ENCODE measurements at places on chromosomes 12 and 14.
A peak's percentile ranks its signal among the peaks of the same experiment; 100 is the strongest.

GRCh38 chr12:96069511-96070231 lies 34.3 kb upstream of the LTA4H start:
- no peak for DNase-seq

DNA sequence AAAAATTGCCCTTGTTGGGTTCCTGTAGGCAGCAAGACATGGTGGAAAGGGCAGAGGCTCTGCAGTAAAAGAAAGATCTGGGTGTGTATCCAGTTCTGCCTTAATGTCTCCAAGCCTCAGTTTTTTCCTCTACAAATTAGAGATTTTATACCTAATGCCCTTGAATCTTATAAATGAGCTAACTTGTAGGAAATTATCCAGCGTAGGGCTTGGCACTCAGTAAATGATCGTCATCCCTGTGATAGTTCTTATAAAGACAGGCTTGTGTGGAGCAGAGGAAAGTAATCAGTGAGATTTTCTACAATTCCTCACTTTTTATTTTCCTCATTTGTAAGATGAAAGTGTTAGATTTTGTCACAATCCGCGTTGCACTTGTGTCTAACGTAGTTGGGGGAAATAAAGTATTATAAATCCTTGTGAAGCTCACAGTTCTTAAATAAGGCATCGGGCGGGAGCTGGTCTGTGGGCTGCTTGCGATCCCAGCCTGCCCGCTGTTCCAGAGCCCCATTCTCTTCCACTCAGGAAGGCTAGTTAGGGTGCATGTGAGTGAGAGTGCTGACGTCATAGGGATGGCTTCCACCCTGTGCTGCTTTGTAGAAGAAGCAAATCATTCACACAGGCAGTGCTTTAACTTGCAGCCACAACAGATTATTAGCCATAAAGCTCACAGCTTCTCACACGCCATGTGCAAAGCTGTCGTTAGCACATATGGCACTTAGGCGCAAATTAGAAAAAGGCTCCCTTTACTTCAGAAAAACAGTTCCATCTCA lies 87.6 kb downstream of the EML1 start:
- no peak for DNase-seq

DNA sequence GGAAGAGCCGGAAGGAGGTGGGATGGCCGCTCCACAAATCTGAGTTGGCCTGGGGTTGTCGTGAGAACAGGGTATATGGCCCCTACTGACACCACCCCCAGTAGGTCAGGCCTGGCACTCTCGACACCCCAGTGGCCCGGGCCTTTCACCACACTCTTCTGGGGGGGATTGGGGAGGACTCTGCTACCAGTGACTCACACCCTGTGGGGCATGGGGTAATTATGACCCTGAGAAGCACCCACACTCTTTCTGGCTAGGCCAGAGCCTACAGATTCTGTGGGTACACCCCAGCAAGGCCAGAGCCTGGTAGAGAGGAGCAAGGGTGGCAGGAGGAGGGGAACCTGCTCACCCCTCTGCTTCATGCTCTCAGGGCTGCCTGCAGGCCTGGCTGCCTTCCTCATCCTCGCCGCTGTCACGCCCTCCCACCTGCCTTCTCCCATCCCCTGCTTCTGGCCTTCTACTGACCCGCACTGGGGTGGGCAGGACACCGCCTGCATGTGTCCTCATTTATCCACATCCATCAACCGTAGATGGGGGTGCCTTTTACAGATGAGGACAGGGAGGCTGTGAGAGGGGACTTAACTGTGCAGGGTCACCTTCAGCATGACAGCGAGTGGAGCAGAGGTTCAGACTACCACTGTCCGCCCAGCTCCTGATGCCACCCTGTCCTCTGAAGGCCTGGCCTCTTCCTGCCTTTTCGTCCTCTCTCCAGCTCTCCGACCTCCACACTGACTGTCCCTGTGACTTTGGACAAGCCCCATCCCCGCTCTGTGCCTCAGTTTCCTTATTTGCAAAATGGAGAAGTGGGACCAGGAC lies 18.4 kb downstream of the ASB2 start:
- DNase-seq = no peak

- DNase-seq = no peak
Observed at GRCh38 chr12:132102297-132102696, 41.8 kb downstream of the DDX51 start.

GRCh38 chr12:119713551-119714031 lies 45.7 kb downstream of the PRKAB1 start:
- no peak for DNase-seq

- DNase-seq = no peak
Observed at GRCh38 chr12:64808110-64808509, 16.3 kb upstream of the TBC1D30 start.

- DNase-seq = no peak
Observed at GRCh38 chr12:43841253-43841652, 5.4 kb downstream of the TMEM117 start.

DNA sequence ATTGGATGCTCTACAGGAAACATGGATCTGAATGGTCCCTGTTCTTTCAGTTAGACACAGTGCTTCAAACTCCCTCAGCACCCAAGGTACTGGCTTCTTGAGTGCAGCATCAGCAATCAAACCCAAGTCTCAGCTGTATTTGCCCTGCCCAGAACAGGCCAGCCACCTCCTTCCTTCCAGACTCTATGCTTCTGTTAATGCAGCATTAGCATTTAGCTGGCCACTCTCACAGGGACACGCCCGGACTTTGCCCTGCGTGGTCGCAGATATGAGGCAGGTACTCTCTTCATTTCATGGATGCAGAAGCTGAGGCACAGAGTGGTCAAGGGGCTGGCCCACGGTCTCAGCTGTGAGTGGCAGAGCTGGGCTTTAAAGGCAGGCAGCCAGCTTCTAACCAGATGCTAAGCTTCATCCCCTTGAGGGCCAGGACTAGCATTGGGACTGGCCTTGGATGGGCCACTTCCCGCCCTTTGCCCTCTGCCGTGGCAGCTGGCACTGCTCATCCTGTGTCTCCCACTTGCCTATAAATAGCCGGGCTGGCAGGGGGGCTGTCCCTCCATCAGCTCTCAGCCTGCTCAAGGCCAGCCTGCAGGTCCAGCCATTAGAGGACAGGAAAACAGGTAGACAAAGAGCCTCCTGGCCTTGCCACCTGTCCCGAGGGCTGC lies 1.5 kb upstream of the SLC25A47 start:
- no peak for DNase-seq

DNA sequence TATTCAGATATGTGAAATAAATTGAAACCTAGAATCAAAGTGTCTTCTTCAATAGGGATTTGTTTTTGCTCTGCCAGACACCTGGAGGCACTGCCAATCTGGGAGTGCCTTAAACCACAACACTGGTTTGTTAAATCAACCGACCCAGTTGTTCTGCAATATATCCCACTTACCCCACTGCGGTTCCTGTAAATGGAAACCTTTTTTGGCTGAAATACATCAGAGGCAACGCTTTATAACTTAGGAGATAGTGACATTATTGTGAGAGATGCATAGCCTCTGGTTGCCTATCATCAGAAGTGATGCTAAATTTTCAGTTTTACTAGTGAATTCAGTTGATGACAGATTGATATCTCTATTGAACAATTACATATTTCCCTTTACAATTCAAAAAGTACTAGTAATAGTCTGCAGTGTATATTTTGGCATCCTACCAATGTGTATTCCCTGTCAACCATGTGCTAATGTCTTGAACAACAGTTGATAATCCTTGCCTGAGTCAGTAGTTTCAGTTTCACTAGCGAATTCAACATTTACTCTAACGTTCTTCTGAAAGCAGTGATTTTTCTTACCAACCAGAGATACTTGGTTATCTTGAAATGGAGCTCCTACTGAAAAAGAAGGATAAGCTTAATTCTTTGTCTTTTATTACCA lies 30.5 kb downstream of the PPP2R5C start:
- peak; percentile 59 for DNase-seq
